A549 treated with RU486 at 1 μM for 4 hours (cell line): ENCODE measurements at places on chromosomes 11 and 22. TPM values are rescaled to one million over a fixed set of nuclear protein-coding genes. Genes with fewer than 3 reads are reported as not detected.

MB gene
- 6.8 to 8.3 TPM (median 7.2 TPM) in 5 replicates for total RNA-seq

LRRC32 gene
- 0.13 to 0.46 TPM (median 0.19 TPM) in 5 replicates for total RNA-seq

MS4A13 gene
- total RNA-seq, result not detected in 5 replicates

GRM5 gene
- not detected in 5 replicates for total RNA-seq

CSTPP1 gene
- total RNA-seq, result 27.7 to 31.8 TPM (median 29.4 TPM) in 5 replicates

OR2D3 gene
- total RNA-seq, result not detected in 5 replicates

DDI1 gene
- total RNA-seq, result not detected in 5 replicates

PYGM gene
- total RNA-seq, result 0.21 to 0.43 TPM (median 0.30 TPM) in 5 replicates

LGALS1 gene
- 1,192 to 1,348 TPM (median 1,281 TPM) in 5 replicates for total RNA-seq

SEPTIN3 gene
- 0.80 to 1.3 TPM (median 1.2 TPM) in 5 replicates for total RNA-seq

PRMT3 gene
- total RNA-seq, result 23.1 to 38.8 TPM (median 32.5 TPM) in 5 replicates

CACNA1I gene
- 0.02 to 0.06 TPM (median 0.05 TPM) in 5 replicates for total RNA-seq

TMEM191B gene
- total RNA-seq, result 0.42 to 2.3 TPM (median 1.3 TPM) in 5 replicates

CLTCL1 gene
- total RNA-seq, result 4.4 to 5.3 TPM (median 4.5 TPM) in 5 replicates

APOL1 gene
- 9.4 to 11.9 TPM (median 9.7 TPM) in 5 replicates for total RNA-seq

KLHL35 gene
- 0.51 to 1.3 TPM (median 1.1 TPM) in 5 replicates for total RNA-seq

ACCS gene
- 11.3 to 17.1 TPM (median 14.7 TPM) in 5 replicates for total RNA-seq

TSSK2 gene
- not detected in 5 replicates for total RNA-seq

GGTLC2 gene
- total RNA-seq, result not detected in 5 replicates

ARHGAP32 gene
- 2.8 to 4.3 TPM (median 3.6 TPM) in 5 replicates for total RNA-seq

MS4A3 gene
- not detected in 5 replicates for total RNA-seq

FZD4 gene
- total RNA-seq, result 0.95 to 1.5 TPM (median 1.3 TPM) in 5 replicates

YWHAH gene
- total RNA-seq, result 117 to 152 TPM (median 141 TPM) in 5 replicates

CHADL gene
- total RNA-seq, result not detected in 5 replicates

ALX4 gene
- total RNA-seq, result 4.1 to 6.0 TPM (median 5.2 TPM) in 5 replicates

TPH1 gene
- total RNA-seq, result 0.01 to 0.14 TPM (median 0.02 TPM) in 3 of 5 replicates, not detected in the others

SAA1 gene
- 0.25 to 1.1 TPM (median 0.49 TPM) in 4 of 5 replicates, not detected in the other for total RNA-seq

MS4A6E gene
- total RNA-seq, result not detected in 5 replicates

PTPRCAP gene
- total RNA-seq, result 0.22 to 0.33 TPM (median 0.30 TPM) in 5 replicates

PAMR1 gene
- total RNA-seq, result 0.06 TPM in 1 of 5 replicates, not detected in the others

C11orf52 gene
- total RNA-seq, result not detected in 5 replicates

SVIP gene
- 10.6 to 16.4 TPM (median 15.4 TPM) in 5 replicates for total RNA-seq

BLID gene
- total RNA-seq, result not detected in 5 replicates

AMOTL1 gene
- 6.6 to 10.8 TPM (median 9.0 TPM) in 5 replicates for total RNA-seq

KRTAP5-7 gene
- total RNA-seq, result not detected in 5 replicates

PICALM gene
- total RNA-seq, result 78.7 to 120 TPM (median 94.1 TPM) in 5 replicates

CECR2 gene
- 0.05 to 0.16 TPM (median 0.08 TPM) in 5 replicates for total RNA-seq

SRRD gene
- 19.5 to 34.3 TPM (median 23.7 TPM) in 5 replicates for total RNA-seq

TYR gene
- not detected in 5 replicates for total RNA-seq

CRYAB gene
- total RNA-seq, result 5.7 to 13.0 TPM (median 7.1 TPM) in 5 replicates

OR5P2 gene
- not detected in 5 replicates for total RNA-seq

COPB1 gene
- total RNA-seq, result 97.7 to 124 TPM (median 112 TPM) in 5 replicates

HSPB2 gene
- not detected in 5 replicates for total RNA-seq
